ENCODE measurements at places on chromosomes 3 and 15.

- DNase-seq = peak; percentile 4
These were observed 309.6 kb downstream of the TUSC7 start for GRCh38 chr3:117019082-117019713.

- DNase-seq = no peak
These were observed 165.3 kb upstream of the MCTP2 start for GRCh38 chr15:94066046-94066445.

DNA sequence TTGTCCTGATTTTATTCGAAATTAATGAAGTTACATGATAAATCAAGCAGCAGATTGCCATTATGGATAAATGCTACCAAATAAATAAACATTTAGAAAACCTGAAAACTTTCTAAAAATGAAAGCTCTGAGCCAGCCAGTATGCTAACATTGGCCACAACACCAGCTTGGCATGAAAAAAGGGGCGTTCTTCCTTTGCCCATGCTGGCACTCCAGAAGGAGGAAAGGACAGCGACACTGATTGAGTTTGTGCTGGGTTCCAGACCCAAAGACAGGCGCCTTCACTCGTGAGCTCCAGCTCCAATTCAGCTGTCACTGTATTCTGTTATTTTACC, 5.1 kb downstream of the STIMATE start:
- DNase-seq = no peak

DNA sequence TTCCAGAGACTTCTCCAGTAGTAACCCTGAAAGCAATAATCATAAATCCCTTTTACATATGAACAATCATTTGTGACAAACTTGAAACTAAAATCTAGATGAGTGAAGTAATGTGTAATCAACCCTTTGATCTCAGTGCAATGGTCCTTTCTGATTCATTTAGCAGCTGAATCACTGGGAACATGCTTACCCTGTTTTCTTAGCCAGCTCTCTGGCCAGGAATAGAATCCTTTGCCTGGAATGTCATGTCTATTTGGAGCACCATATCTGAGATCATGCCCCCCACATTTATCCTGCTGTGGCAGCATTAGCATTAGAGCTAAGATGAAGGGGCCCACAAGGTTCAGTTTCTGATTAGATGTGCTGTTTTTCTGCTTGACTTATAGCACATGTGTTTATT, 309.8 kb downstream of the OXSM start:
- DNase-seq = no peak

GRCh38 chr15:42954291-42954690, 33.7 kb upstream of the TTBK2 start:
- no peak for DNase-seq
